ENCODE measurements at places on chromosomes 16 and 17.

DNA sequence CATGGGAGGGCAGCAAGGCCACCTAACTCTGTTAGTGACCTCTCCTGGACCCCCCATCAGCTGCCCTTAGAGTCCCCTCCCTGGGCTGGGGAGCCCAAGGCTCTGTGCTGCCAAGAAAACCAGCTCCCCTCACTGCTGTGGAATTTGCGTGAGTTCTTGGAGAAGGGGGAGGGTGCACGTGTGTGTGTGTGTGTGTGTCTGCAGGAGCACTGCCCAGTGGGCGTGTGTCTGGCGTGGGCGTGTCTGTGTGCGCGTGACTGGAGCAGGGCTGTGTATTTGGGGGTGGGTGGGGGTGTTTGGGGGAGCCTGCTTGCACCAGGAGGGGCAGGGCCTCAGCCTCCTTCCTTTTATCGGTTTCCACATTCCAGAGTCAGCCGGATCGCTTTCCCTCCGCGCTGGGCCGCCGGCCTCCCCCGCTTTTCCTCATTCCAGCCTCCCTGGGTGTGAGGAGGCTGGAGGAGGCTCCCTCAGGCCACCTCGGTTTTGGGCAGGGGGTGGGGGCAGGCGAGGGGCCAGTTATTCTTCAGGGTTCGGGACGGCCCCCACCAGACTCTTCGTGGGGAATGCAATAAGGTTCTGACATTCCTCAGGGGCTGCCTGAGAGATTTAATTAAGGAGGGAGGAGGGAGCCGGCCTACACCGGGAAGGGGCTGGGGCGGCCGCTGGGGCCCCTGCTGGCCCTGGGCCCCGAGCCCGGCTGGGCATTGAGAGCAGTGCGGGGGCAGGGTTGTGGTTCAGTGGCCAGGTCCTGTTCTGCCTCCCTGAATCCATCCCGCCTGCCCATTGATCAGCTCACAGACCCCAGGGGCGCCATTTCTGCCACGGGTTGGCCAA lies 2.5 kb downstream of the VASN start:
- DNase-seq: no peak

GRCh38 chr16:73504591-73505575 lies 457.0 kb upstream of the ZFHX3 start:
- no peak for DNase-seq

DNA sequence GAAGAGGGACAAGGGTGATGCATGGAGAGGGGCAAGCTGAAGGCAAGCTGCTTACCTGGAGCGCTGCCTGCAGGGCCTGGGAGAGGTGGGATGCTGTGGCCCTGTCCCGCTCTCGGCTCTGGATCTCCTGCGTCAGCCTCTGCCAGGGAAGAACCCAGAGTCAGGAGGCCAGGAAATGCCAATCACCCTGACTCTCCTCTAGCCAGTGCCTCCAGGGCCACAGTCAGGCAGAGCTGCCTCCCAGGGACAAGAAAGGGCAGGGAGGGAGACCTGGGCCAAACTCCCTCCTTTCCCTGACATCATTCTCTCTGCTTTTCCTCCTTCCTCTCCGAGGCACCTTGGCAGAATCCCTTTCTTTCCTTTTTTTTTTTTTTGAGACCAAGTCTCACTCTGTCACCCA lies 11.3 kb downstream of the CDK3 start:
- no peak for DNase-seq

DNA sequence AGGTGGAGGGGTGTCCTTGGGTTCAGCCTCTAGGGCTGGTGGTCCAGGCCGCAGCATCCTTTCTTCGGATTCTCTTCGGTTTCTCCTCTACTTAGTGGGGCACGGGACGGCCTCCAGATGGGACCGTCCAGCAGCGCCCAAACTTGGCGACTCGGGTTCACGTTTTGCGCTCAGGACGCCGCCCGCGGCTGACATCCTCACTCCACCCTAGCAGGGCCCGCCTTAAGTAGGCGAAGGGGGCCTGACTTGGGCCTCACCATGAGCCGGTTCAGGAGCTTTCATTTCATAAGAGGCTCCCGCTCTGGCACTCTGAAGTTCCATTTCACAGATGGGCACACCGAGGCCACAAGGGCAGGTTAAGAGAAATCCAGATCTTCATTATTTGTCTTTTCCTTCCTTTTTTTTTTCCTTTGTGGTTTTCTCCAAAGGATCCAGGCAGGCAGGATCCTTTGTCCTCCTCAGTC lies 141.2 kb downstream of the SEC14L1 start:
- DNase-seq: no peak

GRCh38 chr17:77312786-77313599 lies 172.2 kb downstream of the SEC14L1 start:
- no peak for DNase-seq

DNA sequence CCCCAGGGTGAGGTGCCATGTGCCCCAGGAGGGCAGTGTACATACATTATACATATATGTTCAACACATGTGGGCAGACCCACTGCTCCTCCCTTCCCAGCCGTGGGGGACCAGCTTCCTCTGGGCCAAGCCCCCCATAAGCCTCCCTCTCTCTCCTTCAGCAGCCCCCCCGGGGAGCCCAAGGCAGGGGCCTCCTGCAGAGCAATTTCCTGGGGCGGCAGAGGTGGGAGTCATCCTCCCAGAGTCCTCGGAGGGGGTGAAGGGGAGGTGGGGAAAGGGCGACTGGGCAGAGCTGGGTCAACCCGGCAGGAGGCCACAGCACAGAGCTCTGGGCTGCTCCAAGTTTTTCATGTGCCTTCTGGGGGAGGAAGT lies 235.1 kb downstream of the ZNF423 start:
- no peak for DNase-seq

- no peak for DNase-seq
Measured at GRCh38 chr17:8025176-8025911, 13.5 kb upstream of the ALOX15B start.

DNA sequence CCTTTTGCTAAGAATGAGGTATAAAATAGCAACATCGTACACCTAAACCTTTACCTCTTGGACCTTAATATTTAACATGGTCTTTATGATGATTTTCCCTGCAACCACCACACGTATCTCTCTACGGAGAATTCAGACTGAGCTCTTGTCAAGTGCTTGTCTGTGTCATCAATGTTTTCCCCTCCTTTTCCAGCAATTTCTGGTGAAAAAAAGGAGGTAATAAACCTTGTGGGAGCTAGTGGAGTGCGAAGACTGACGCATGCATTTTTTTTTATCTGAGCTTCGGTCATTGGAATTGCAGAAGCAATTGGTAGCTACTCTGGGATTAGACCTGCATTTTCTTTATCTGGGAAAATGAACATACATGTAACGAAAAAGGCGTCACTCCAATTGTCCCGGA lies 527.6 kb downstream of the TMEM114 start:
- DNase-seq: no peak

- no peak for DNase-seq
Measured at GRCh38 chr16:11033629-11034420, 89.5 kb downstream of the CLEC16A start.

GRCh38 chr17:27862004-27862403 lies 31.2 kb downstream of the LYRM9 start:
- DNase-seq: no peak

DNA sequence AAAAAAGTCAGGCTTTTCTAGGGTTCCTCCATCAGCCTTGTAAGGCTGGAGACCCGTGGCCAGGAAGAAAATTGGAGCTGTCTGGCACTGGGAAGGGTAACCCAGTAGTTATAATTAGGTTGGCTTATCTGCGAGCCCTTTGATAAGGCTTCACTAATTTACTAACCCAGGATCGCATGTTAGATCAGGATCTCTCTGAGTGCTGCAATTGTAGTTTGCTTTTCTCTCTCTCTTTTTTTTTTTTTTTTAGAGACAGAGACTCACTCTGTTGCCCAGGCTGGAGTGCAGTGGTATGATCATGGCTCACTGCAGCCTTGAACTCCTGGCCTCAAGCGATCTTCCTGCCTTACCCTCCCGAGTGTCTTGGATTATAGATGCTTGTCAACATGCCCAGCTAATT lies 17.0 kb downstream of the ABCC1 start:
- DNase-seq: no peak

DNA sequence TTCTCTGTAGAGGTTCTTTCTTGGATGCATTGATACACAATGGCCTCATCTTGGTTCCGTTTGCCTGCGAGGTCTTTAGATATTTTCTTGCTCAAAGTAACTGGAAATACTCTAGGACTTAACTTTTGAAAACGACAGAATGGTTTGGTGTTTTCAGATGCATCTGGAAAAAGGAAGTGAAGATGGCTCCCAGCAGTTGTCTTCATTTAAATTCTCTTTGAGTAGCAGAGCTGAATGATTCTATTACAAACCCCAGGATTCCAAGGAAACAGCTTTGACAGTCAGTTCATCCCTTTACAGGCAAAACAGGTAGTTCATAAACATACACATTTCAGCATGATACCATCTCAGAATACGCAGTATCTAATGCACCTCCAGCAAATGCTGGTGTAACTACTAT lies 54.8 kb downstream of the PSMD12 start:
- DNase-seq: no peak

DNA sequence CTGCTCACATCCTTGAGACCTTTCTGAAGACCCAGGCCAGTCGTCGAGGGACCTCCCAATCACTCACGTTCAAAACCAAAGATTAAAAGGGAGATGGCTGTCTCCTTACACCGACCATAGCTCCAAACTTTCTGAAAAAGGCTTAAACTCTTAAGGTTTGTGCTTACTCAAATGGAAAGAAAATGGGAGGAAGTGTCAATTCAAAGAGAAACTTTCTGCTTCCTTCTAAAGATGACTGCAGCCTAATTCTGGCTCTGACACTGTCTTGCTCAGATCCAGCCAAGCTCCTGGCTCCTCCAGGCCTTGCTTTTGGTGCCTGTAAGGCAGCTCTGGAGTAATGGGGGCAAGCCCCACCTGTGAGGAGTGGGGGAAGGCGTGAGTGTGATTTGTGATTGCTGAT lies 54.9 kb upstream of the WSB1 start:
- DNase-seq: no peak

DNA sequence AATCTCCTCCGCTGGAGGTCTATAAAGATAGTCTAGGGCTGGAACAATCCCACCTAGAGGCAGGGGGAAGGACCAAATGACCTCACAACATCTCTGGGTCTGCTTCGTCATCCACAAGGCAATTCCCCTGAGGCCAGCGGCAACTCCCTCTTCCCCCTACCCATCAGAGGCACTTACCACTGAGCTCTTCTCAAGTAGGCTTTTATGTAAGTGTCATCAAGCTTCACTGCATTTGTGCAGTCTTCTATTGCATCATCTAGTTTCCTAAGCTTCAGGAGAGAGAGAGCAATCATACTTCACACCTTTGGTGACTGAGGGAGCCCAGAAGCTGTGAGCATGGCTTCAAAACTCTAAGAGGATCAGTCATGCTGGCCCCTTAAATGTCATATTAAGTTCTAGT lies 21.0 kb downstream of the CNP start:
- no peak for DNase-seq

DNA sequence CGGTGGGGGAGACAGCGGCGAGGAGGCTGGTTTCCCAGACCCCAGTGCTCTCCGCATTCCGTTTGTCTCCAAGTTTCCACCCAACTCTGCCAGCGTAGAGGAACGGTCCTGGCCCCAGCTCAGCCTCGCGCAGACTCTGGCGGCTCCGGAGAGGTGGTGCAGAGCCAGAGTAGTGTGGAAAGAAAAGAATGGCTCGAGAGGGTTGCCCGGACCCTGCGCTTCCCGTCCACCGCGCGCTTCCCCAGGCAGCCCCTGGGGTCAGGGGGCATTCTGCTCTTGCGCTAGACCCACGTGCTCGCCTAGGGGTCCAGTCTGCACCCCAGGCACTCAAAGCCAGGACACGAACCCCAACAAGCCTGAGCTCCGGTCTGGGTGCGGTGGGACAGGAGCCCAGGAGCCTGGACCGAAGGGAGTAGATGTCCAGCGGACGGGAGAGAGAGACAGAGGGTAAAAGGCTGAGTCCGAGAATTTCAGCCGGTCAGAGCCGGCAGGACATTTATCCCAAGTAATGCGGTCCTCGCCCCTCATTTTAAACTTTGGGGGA lies 3.8 kb downstream of the PMP22 start:
- no peak for DNase-seq

DNA sequence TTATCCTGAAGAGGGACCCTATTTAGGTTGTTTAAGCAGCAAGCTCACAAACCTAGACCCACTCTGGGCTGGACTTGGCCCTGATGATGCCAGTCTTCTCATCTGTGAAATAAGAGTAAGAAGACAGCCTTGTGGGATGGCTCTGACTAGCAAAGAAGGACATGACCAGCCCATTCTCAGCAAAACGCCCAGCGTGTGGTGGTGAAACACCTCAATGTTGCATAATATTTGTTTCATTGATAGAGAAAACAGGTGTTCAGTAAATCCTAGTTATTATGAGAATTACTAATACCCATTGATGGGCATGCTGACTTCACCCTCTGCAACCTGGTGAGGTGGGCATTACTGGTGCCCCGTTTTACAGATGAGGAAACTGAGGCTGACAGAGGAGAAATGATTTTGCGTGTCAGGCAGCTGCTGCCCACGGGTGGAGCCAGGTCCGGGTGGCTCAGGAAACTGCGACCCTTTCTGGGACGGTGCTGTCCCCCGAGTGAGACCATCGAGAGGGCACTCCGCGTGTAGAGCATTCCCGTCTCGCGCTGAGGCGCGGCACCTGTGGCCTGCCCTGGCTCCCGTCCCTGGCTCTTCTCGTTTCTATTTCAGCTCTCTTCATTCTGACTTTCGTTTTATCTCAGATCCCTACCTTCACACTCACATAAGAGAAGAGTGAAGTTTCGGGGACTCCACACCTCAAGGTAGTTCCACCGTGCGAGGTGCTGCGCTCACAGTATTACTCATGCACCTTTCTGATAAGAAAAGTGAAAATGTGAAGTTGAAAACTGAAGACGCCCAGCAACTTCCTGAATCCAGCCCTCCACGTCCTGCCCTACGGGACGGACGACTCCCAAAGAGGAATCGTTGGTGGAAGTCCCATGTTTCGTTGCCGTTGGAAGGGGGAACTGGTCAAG lies 48.5 kb downstream of the IRF8 start:
- DNase-seq: no peak
